ENCODE measurements at places on chromosomes 2 and 18. TPM values are rescaled to one million over a fixed set of nuclear protein-coding genes. Genes with fewer than 3 reads are reported as not detected.
A peak's percentile ranks its signal among the peaks of the same experiment; 100 is the strongest.

DNA sequence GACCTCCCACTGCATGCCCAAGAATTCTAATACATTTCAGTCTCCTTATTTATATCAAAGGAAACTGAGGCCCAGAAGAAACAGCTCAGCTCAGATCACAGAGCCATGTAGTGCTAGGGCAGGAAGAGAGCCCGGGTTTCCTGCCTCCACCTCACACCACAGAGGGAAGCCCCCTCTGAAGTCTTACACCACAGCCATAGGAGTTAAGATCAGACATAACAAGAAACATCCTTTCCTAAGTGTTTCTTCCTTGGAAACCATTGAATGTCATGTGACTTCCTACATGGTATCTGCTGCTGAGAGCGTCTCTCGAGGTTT is 102.1 kb downstream of the MTCL1 start:
- H3K36me3 ChIP-seq: no peaks in the 10 kb centered on the region
- peaks cover 40% of the 10 kb centered on the region for H3K27me3 ChIP-seq
- H3K4me1 ChIP-seq: peaks cover 6% of the 10 kb centered on the region

DNA sequence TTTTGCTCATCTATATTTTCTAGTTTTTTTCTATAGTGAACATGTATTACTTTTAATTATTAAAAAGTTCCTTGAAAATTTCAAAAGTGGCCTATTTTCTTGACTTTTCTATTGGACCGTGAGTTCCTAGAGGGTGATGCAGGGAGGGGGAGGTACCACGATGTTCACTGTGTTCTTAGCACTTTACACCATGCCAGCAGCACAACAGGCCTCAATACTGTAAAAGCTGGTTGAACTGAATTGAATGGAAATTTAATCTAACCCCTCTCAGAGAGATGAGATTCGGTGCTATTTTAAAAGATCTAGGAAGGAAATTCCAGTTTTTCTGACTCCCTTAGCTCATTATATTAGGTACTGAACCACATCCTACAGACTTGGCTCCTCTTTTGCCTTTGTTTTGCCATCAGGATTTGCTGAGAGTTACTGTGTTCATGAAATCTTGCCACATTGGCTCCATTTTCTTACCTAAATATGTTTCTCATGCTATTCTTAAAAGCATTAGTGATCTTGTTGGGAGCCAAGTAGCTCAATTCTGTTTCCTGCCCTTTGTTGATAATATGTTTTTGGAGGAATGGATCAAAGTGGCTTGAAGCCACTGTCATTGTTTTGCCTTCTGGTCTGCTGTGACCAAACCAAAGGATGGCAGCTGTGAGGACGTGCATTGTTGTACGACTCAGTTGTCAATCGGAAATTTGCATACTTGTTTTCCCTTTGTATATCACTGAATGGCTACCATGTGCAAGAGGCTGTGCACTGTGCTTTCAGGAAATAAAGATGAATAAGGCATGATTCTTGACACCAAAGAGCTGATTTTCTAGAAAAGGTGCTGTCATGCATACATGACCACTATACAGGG is 25.3 kb downstream of the MYO1B start:
- H3K4me1 ChIP-seq: peaks cover 6% of the 10 kb centered on the region
- DNase-seq: no peak
- peak overlapping the region; percentile 95 for H3K27ac ChIP-seq
- no peaks in the 10 kb centered on the region for H3K27me3 ChIP-seq

DNA sequence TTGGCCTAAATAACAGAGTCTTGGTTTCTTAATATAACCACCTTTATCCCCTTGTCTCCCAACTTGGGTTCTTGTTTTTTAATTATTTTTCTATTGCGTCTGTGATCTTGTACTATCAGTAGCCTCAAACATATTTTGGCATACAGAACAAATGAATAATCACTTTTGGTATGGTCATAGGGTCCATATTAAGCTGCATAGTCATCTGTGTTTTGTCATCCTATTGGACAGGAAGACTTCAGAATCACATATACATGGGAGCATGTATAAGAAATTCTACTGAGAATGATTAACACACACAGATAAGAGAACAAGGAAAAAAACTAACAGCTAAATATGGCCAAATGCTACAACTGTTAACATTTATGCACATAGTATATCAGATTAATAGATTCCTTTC is 126.0 kb downstream of the MEP1B start:
- H3K27me3 ChIP-seq: no peaks in the 10 kb centered on the region
- DNase-seq: no peak
- no peak overlapping the region for H3K27ac ChIP-seq
- no peaks in the 10 kb centered on the region for H3K4me1 ChIP-seq

FBLN7 gene
- 8.4 TPM for total RNA-seq

PLA2R1 gene
- 2.2 TPM for total RNA-seq

RAB27B gene
- total RNA-seq: 0.99 TPM
